ENCODE measurements at places on chromosomes 4 and X.

- no peak for DNase-seq
Measured at GRCh38 chr4:54231768-54232688, 2.9 kb downstream of the PDGFRA start.

DNA sequence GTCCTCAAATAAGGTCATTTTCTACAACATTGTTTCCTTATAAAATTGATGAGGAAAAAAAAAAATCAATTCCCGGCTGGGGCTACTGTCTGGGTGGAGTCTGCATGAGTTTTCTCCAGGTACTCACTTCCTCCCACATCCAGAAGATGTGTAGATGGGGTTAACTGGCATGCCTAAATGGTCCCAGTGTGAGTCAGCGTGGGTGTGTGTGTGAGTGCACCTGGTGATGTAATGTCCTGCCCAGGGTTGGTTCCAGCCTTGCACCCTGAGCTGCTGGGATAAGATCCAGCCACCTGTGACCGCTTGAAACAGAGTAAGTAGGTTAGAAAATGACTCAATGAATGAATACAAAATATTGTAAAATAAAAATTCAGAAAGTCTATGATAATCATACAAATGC, 11.1 kb downstream of the USP26 start:
- no peak for DNase-seq

- DNase-seq: no peak
Measured at GRCh38 chr4:17058916-17059741, 160.7 kb upstream of the LDB2 start.

DNA sequence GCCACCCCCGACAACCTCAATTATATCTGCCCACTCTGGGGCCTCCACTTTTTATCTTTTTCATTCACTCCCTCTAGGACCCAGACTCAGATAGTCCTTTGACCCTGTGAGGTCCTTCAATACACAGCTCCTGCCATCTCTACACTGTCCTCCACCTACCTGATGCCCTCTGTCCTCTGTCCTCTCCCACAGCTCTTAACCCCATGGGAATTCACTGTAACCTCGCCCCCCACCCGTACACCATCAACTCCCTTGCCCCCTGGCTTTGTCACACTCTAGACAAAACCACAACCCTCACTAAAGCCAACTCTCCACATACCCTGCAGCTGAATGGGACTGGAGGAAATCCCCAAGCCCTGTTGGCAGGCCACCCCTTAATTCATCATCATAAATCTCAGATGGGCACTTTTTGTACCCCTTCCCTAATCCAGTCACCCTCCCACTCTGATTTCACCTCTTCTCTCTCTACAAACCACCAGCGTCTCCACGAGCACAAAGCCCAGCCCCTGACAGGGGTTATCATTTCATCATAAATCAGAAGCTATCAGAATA, 52.3 kb upstream of the ENPP6 start:
- no peak for DNase-seq

DNA sequence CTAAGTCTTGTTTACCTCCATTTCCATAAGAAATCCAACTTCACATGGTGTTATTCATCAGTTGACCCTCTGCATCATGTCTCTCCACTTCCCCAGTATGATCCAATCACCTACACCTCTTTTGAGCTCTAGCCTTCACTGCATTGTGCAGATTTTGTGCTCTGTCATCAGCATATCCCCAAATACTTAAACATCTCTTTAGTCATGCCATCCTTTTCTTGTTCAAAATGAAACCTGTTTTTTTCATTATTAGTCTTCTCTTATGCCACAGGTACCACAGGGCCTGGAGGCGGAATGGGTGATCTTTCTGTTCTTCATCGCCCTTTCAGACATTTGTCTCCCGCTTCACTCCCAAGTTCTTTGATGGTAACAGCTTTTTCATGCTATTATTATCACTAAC, 382.7 kb upstream of the GALNTL6 start:
- no peak for DNase-seq

- no peak for DNase-seq
Measured at GRCh38 chr4:23630110-23630509, 259.7 kb downstream of the PPARGC1A start.

DNA sequence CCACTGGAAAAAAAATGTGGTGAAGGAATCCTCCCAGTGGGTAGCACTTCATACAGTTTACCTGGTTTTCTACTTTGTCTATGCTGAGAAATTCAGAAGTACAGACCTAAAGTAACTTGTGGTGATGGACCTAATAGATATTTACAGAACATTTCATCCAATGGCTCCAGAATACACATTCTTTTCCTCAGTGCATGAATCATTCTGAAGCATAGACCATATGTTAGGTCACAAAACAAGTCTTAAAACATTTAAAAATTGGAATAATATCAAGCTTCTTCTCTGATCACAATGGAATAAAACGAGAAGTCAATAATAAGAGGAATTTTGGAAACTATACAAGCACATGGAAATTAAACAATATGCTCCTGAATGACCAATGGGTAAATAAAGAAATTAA, 450.1 kb upstream of the INTU start:
- no peak for DNase-seq

- no peak for DNase-seq
Measured at GRCh38 chr4:128284317-128284716, 3.3 kb downstream of the PGRMC2 start.

GRCh38 chr4:103073792-103074438, 2.6 kb downstream of the SLC9B2 start:
- DNase-seq: no peak

- DNase-seq: no peak
Measured at GRCh38 chr4:54077812-54078211, 13.4 kb upstream of the CHIC2 start.

- DNase-seq: no peak
Measured at GRCh38 chrX:133677123-133678063, 262.1 kb upstream of the GPC4 start.

- no peak for DNase-seq
Measured at GRCh38 chr4:12144051-12144450, 715.4 kb upstream of the HS3ST1 start.

DNA sequence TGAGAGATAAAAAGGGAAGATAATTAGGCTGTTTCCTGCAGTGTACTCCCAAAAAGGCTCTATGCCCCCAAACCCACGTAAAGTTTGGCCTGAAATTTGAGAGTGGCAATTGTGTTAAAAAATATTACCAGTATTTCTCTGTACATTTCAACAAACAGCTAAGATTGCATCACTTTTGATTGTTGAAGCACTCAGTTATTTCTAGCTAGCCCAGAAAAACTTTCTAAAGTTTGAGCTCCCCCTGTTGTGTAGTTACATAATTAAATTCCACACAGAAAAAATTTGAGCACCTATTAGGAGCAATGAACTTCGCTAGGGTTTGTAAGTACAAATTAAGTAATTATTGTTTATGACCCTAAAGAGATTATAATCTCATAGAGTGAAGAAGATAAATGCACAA, 109.4 kb downstream of the DLG3 start:
- no peak for DNase-seq

DNA sequence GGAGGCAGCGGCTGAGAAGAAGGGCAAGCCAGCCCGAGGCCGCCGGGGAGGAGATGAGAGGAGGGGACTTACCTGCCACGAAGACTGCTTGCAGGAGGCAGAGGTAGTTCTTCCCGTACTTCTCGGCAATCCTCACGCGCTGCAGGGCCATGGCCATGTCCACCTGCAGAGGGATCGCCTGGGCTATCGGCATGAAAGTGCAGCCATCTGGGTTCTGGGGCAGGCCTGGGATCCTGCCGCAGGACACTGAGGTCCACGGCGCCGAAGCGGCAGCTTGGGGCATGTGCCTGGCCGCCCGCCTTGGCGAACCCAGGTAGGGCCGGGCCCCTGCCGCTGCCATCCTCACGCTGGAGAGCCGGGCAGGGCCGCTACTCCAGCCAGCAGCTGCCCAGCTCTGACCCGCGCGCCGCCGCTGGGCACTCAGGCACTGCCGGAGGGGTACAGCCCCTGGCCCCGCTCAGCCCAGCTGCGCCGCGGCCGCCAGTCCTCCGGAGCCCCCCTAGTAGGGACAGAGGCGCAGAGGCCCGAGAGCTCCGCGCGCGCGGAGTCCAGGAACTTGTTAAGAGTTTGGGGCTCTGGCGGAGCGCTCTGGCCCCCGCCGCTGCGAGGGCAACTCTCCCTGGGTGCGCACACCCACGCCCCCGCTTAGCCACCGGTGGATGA, 16.0 kb downstream of the MCF2 start:
- no peak for DNase-seq

DNA sequence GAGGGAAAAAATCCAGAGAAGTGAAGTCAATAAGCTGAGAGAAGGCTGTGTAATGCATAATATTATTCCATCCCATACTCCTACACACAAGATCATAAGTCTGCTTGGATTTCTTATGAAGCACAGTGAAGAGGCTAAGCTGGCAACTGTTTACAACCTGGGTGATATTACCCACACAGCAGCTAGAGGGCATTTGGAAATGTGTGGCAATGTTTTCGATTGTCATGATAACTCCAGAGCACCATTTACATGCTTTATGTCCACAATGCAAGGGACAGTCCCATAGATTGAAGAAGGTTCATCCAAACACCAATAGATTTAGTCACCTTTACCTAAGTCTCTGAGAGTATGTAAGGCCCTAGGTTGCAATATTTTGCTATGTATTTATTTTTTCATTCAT, 412.2 kb downstream of the PPP3CA start:
- DNase-seq: no peak

- DNase-seq: no peak
Measured at GRCh38 chr4:64899563-64899962, 490.3 kb upstream of the TECRL start.

GRCh38 chr4:8291036-8291682, 21.6 kb downstream of the HTRA3 start:
- DNase-seq: no peak

DNA sequence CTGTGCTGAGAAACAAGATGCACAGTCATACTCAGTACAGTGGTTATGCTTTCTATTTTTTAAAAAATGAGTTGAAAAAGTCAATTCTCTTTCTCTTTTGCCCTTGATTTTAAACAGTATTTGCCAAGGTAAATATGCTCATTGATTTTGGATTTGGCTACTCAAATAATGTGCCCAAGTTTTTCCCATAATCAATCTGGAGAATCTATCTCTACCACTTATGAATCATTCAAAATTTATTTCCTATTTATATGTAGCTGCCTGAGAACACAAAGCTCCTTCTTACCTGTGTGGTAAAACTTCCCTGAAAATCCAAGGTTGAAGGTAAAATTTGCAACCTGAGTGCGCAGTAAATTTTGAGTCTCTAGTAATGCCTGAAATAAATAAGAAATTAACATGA, 136.5 kb downstream of the NDST4 start:
- no peak for DNase-seq

DNA sequence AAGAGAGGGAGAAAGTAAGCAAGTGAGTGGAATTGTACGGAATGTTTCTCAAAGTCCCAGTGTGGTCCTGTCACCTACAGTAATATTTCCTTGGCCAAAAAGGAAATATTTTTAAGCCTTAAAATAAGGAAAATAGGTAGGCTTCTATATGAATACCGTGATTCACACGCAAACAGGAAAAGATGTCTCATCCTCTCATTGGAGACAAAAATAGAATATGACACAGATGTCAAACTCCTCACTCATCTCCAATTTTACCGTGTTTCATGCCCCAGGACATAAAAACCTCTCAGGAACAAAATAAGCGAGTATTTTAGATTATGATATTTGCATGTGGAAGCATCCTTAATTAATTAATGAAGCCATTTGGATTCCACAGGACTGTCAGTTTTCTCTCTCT, 1269.5 kb downstream of the RAPGEF2 start:
- DNase-seq: no peak

GRCh38 chr4:8451440-8452182, 11.0 kb downstream of the TRMT44 start:
- DNase-seq: no peak
